ENCODE measurements at places on chromosomes 6 and 20.

DNA sequence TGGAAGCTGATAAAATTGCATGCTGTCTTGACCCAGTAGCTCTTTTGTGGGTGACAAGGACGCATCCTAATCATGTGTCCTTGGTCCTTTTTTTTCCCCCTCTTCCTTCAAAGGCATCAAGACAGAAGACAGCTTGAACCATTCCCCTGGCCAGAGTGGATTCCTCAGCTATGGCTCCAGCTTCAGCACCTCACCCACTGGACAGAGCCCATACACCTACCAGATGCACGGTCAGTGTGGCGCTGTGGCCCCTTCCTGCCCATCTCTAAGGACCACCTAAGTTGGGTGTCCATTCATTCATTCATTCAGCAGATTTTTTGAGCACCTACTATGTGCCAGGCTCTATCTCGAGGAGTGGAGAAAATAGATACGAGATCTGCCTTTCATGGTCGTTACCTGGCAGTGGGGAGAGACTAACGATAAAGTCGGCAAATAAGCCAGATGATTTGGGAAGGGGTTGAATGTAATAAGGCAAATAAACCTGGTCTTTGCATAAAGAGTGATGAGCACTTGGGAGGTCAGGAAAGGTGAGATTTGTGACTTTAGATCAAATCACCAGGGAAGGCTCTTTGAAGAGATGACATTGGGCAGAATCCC, 121.5 kb downstream of the EYA2 start:
- DNase-seq, result no peak

DNA sequence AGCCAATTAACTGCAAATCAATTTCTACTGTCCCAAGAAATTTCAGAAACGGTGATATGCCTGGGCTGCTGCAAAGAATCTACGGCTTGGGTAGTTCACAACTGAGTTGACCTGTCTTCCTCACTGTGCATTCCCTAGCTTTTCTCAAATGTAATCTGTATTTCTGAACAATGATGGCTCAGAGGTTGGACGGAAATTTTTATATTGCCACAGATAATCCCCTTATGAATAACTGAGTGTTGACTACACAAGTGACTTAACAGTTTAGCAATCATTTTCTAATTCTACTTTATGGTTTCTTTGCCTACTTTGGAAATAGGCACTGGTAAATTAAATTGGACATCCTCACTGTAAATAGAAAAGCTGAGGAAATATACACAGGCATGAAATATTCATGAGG, 94.5 kb downstream of the ARHGAP18 start:
- DNase-seq, result no peak

DNA sequence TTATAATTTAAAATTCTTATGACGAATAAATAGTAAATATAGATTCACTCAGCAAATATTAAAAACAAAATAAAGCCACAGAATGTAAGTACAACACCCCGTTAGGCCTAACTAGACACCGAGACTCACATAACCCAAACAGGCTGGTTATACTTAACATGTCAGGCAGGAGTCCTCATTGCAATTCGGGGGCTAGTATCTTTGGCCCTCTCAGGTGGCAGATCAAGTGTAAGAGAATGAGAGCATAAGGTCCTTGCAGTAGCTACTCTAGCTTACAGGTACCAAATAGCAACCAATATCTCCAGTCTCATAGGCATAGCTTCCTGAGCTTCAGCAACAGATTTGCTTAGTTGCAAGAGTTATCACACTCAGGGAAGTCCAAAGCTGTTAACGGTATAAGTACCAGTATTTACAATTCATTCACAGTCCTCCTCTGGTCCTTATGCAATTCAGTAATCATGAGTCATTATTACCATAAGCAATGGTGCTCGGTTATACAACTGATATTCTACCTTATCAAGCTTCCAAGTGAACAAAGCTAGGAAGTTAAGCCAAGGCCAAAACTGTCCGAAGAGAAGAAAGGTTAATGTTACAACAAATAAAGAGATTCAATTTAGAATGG, 20.1 kb downstream of the REV3L start:
- no peak for DNase-seq

DNA sequence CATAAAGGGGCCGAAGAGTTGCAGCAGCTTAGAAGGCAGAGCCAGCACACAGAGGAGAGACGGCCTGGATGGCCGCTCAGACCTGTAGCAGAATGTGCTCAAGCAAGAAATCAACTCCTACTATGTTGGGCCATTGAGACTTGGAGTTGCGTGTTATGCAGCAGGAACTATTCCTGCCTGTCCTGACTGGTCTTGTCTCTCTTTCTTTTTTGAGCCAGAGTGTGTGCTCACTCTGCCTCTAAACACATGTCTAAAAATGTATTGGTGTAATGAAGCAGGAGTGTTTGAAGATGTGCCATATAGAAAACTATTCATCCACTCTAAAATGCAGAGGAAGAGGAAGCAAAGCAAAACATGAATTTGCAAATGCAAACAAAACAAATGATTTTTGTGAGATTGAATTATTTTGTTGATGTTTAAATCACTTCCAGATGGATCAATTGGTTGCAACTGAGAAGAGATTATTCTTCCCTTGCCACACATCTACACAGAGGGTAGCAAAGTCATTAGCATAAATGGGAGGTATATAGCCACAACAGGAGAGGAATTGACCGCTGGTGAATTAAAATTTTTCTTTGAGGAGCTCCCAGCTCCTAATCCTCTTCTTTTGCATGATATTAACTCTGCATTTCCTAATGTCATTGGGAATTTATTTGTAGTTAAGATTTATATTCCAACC, 20.4 kb upstream of the SYNJ2 start:
- DNase-seq, result no peak

DNA sequence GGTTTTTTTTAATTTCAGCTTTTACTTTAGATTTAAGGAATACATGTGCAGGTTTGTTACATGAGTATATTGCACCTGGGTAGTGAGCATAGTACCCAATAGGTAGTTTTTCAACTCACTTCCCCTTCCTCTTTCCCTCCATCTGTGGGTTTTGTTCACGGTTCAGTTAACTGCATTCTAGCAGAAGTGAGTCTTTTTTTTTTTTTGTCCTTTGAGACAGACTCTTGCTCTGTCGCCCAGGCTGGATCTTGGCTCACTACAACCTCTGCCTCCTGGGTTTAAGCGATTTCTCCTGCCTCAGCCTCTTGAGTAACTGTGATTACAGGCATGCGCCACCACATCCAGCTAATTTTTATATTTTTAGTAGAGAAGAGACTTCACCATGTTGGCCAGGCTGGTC, 8.7 kb downstream of the UBR2 start:
- DNase-seq, result no peak

DNA sequence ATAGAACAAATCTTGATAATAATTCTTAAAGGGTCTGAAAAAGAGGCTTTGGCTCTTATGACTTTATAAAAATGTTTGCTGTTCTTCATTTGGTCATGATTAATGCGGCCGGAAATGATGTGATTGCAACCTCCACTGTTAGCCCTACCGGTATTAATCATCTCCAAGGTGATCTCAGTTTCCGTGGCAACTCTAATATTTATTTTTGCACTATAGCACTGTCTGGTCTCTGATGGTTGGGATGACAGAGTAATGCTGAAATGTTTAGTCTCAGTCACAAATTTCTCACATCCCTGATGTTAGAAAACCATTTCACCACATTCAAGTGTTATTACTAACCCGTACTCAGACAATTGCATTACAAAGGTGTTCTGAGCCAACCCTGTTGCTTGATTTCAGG, 87.4 kb downstream of the TMEM200A start:
- DNase-seq, result no peak

GRCh38 chr6:150322466-150322871, 46.3 kb upstream of the IYD start:
- DNase-seq, result no peak

GRCh38 chr20:2691127-2691526, 1.5 kb upstream of the EBF4 start:
- DNase-seq, result no peak

GRCh38 chr6:139722530-139722929, 348.1 kb upstream of the CITED2 start:
- no peak for DNase-seq

DNA sequence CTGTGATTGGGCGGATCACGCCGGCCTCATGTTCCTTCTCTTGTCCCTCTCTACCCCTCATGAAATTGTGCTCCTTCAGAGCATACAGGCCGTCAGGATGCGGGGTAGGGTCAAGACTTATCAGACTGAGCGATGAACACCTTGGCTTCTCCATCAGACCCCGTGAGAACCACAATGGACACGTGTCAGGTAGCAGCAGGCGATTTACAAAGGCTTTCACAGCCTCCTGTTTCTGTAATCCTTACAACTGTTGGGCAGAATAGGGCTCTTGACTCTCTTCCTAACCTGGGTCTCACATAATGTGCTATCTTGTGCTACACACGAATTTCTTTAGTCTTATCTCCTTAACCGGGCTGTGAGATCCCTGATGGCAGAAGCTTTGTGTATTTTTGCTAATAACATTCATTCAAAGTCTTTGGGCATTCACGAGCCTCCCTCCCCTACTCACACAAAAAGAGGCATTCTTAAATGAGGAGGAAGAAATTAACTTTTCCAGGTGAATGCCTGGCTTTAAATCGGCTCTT, 122.9 kb upstream of the SLC22A23 start:
- no peak for DNase-seq

DNA sequence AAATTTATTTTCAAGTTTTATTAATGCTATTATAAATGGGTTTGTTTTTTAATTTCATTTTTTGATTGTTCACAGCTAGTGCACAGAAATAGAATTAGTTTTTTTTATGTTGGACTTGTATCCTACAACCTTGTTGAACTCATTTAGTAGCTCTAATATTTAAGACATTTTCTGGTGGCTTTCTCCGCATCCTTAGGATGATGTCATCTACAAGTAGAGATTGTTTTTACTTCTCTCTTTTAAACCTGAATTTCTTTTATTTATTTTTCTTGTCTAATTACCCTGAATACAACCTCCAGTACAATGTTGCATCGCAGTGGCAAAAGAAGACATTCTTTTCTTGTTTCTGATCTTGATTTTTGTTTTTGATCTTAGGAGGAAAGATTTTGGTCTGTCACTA, 142.6 kb upstream of the PRDM1 start:
- DNase-seq, result no peak

- DNase-seq, result no peak
Measured at GRCh38 chr6:28736121-28736520, 187.7 kb downstream of the TRIM27 start.

- DNase-seq, result no peak
Measured at GRCh38 chr6:155383913-155384312, 69.6 kb upstream of the TFB1M start.

- DNase-seq, result no peak
Measured at GRCh38 chr6:113428702-113429101, 428.4 kb upstream of the MARCKS start.
